ENCODE measurements at places on chromosomes 5 and 9.

GRCh38 chr5:71706906-71707305 lies 12.2 kb upstream of the CARTPT start:
- DNase-seq = no peak

GRCh38 chr9:37430841-37431597 lies 8.5 kb downstream of the GRHPR start:
- no peak for DNase-seq

DNA sequence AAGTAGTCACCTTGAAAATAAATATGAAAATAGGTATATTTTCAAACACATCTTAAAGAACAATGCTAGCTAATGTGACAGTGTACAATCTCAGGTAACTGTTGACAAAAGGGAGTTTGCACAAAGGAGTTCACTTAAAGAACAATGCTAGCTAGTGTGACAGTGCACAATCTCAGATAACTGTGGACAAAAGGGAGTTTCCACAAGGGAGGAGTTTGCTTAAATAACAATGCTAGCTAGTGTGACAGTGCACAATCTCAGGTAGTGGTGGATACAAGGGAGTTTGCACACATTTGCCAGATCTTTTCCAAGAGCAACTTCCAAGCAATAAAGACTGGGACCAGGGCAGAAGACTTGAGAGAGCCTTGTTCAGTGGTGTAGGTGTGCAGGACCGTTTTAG lies 442.9 kb upstream of the FTMT start:
- DNase-seq = no peak

- no peak for DNase-seq
Observed at GRCh38 chr9:3576328-3576727, 50.5 kb upstream of the RFX3 start.

DNA sequence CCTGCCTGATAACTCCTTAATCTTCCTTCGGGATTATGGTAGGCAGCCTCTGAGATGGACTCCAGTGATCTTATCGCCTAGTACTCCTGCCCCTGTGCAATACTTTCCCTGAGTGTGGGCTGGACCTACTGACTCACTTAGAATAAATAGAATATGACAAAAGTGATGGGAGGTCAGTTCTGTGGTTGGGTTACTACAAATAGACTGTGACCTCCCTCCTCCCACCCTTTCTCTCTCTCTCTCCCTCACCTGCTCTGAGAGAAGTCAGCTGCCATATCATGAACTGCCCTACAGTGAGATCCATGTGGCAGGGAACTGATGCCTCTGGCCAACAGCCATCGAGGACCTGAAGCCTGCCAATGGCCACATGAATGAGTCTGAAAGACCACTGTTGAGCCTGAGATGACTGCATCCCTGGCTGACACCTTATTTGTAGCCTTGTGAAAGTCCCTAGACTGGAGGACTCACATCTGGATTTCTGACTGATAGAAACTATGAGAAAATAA lies 31.7 kb downstream of the NRG2 start:
- no peak for DNase-seq

DNA sequence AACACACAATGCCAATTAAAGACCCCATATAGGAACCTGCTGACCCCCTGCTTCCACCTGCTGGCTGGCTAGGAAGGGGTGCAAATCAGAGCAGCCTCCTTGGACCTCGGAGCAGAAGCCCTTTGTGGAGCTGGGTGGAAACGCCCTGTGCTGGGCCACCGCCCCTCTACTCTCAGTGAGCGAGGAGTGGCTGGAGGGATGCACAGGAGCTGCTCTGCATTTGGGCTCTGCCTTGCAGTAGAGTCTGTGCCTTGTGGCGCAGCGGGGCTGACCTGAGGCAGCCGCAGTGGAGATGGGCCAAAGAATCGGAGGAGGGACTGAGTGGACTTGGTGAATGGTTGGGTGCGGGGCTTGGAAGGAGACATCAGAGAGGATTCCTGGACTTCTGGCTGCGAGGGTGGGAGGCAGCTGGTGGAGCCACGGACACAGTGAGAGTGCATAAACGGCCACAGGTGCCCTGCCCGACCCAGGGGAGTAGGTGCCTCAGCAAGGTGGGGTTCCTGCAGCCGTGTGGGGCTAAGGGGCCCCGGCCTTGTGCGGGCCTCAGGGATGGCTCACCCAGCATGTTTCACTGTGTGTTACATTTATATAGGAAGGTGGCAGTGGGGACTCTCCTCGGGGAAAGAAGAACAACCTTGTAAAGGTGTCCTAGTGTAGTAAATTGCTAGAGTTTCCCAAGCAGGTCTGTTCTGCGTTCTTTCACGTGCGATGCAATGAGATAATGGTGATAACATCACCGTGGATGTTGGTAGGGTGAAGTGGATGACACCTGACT lies 14.1 kb upstream of the IRX4 start:
- DNase-seq = no peak

GRCh38 chr9:94135222-94135621 lies 51.0 kb downstream of the PTPDC1 start:
- no peak for DNase-seq

DNA sequence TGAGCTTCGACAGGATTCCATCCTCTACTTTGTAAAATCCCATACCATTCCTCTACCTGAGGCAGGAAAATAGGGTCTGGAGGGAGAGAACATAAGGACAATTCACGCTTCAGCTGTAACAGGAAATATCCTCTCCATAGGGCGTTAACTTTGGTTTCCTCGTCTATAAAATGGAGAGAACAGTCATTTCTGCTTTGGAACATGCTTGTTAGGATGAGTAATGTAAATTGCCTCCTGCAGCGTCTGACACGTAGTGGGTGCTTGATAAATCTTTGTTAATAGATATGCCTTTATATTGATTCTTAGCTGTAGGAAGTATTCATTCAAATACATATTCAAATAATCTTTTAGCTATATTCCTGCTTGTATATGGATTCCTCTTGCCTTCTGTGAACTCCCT lies 711 bp upstream of the SUB1 start:
- DNase-seq = no peak

GRCh38 chr9:72733895-72734294 lies 212.5 kb downstream of the TMC1 start:
- no peak for DNase-seq

GRCh38 chr5:64980176-64980575 lies 211.4 kb downstream of the CWC27 start:
- DNase-seq = no peak

GRCh38 chr9:72977670-72978069 lies 24.8 kb upstream of the ALDH1A1 start:
- no peak for DNase-seq

DNA sequence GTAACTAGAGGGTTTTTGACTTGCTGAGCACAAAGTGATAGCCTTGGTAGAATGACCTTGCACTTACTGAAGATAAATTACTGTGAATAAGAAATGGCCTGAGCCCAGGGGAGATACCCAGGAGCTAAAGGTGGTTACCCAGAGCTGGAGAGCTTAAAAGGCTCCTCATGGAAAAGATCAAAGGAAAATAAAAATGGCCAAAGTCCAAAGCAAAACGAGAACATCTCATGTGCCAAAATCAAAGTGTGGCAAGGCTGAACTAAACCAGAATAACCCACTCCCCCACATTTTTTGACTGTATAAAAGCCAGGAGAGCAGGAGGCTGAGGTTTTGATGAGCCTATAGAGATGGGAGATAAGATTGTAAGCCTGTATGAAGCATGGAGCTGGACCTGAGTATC lies 14.4 kb downstream of the IDNK start:
- no peak for DNase-seq

GRCh38 chr9:33165263-33166151 lies 1.6 kb downstream of the B4GALT1 start:
- DNase-seq = no peak

GRCh38 chr5:7321724-7322123 lies 74.2 kb upstream of the ADCY2 start:
- DNase-seq = no peak

- no peak for DNase-seq
Observed at GRCh38 chr5:40381676-40382363, 297.9 kb upstream of the PTGER4 start.

DNA sequence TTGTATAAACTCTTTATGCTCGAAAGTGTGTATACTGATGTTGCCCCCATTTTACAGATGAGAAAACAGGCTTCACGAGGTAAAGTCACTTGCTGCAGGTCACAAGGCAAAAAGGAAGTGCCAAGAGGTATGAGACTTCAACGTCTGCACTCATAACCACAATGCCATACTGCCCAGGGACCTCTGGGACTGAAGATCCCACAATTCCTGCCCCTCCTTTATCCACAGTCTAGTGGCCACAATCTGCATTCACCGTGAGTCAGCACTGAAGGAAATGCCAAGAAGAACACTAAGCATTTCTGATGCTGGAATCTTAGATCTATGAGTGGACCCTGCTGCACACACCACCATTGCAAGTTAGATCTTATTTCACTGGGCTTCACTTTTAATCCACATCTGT lies 37.3 kb downstream of the MED27 start:
- DNase-seq = no peak

Data from iPS DF 6.9 (cell line).